ENCODE measurements at places on chromosomes 7 and 10.

GRCh38 chr7:4014346-4015050, 667.6 kb upstream of the FOXK1 start:
- no peaks in the 10 kb centered on the region for H3K27me3 ChIP-seq
- no peak overlapping the region for H3K4me3 ChIP-seq
- H3K36me3 ChIP-seq: no peaks in the 10 kb centered on the region
- H3K27ac ChIP-seq: no peak overlapping the region
- no peaks in the 10 kb centered on the region for H3K4me1 ChIP-seq
- DNase-seq: no peak

DNA sequence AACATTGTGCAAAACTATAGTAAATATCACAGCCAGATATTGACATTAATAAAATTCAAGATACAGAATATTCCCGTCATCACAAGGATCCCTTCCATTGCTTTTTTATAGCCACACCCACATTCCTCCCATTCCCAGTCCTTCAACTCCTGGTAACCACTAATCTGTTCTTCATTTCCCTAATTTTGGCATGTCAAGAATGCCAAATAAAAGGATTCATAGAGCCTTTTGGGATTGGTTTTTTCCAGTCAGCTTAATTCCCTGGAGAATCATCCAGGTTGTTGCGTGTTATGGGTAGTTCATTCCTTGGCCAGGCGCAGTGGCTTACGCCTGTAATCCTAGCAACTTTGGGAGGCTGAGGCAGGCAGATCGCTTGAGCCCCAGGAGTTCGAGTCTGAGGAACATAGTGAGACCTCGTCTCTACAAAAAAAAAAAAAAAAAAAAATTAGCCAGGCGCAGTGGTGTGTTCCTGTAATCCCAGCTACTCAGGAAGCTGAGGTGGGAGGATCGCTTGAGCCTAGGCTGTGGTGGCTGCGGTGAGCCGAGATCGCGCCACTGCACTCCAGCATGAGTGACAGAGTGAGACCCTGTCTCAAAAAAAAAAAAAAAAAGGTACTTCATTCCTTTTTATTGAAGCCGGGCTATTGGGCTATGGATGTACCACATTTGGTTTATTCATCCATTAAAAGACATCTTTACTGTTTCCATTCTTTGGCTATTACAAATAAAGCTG, 2.7 kb downstream of the OGDH start:
- no peak overlapping the region for H3K27ac ChIP-seq
- H3K4me1 ChIP-seq: peaks cover 6% of the 10 kb centered on the region
- H3K36me3 ChIP-seq: no peaks in the 10 kb centered on the region
- no peak overlapping the region for H3K4me3 ChIP-seq
- no peak for DNase-seq
- no peaks in the 10 kb centered on the region for H3K27me3 ChIP-seq

GRCh38 chr10:113970641-113971040, 73.0 kb upstream of the ADRB1 start:
- H3K27ac ChIP-seq: no peak overlapping the region
- H3K4me1 ChIP-seq: peaks cover 8% of the 10 kb centered on the region
- H3K36me3 ChIP-seq: no peaks in the 10 kb centered on the region
- no peak for DNase-seq
- no peak overlapping the region for H3K4me3 ChIP-seq
- H3K27me3 ChIP-seq: no peaks in the 10 kb centered on the region

GRCh38 chr7:156907656-156908055, 14.7 kb upstream of the LMBR1 start:
- H3K4me1 ChIP-seq: no peaks in the 10 kb centered on the region
- H3K4me3 ChIP-seq: no peak overlapping the region
- no peaks in the 10 kb centered on the region for H3K27me3 ChIP-seq
- H3K27ac ChIP-seq: no peak overlapping the region
- DNase-seq: peak; percentile 26
- H3K36me3 ChIP-seq: no peaks in the 10 kb centered on the region

GRCh38 chr7:151185762-151186639, 1.0 kb downstream of the ASB10 start:
- no peaks in the 10 kb centered on the region for H3K4me1 ChIP-seq
- H3K4me3 ChIP-seq: no peak overlapping the region
- no peak overlapping the region for H3K27ac ChIP-seq
- DNase-seq: no peak
- no peaks in the 10 kb centered on the region for H3K27me3 ChIP-seq

DNA sequence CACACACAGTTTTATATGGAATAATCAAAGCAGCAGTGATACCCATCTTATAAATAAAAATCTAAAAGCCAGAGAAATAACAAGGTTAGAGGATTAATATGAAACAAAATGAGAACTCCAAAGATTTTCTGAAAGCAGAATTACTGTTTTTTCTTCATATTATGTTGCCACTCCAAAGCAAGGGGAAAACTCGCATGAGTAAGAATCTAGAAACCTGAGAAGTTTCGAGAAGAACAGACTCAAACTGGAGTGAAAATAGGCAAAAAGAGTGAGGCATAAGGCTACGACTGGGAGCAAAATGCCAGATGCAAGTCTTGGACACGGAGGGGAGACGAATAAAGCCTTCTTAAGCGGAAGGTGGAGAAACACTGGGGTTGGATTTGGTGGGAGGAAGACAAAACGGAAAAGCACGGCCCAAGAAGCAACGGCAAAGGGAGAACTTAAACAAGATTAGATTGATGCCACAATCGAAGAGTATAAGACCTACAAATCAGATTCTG, 923 bp downstream of the TNPO3 start:
- peak overlapping the region; percentile 81 for H3K4me3 ChIP-seq
- H3K27me3 ChIP-seq: no peaks in the 10 kb centered on the region
- DNase-seq: peak; percentile 25
- H3K4me1 ChIP-seq: peaks cover 9% of the 10 kb centered on the region

GRCh38 chr10:112739592-112740353, 210.3 kb upstream of the TCF7L2 start:
- H3K4me3 ChIP-seq: no peak overlapping the region
- H3K27me3 ChIP-seq: no peaks in the 10 kb centered on the region
- H3K27ac ChIP-seq: no peak overlapping the region

DNA sequence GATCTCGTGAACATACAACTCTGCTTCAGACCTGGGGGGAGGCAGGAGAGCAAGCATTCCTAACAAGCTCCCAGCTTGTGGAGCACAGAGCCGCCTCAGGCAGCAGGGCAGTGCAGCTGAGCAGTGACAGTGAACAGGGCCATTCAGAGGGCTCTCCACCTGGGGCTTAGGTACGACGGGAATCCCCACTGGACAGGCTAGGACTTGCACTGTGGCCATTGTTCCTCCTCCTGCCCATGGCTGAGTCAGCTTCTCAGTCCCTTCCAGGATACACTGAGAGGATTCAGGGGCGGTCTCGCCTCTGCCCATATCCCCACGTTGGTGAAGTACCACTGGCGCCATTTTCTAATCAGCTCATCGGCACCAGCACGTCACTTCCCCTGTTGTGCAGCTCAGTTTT, 71.1 kb downstream of the FIGNL1 start:
- no peak overlapping the region for H3K4me3 ChIP-seq
- H3K4me1 ChIP-seq: no peaks in the 10 kb centered on the region
- H3K27ac ChIP-seq: no peak overlapping the region
- H3K36me3 ChIP-seq: no peaks in the 10 kb centered on the region
- no peak for DNase-seq

DNA sequence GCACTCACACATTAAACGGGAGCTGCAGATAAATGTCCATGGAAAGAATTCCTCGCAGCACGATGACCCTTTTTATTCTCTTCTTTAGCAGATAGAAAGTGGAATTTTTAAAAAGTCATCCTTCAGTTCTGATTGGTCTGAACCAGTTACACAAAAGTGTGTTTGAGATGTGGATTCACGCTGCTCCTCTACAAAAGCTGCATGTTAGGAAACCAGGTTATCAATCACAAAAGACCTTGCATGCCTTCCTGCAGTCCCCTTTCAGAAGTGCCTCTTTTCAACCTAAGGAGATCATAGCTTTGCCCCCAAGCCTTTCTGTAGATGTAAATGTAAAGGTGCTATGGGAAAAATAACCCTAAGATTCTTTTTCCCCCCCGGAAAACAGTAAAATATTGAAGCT, 299.7 kb downstream of the PLXDC2 start:
- no peak overlapping the region for H3K4me3 ChIP-seq
- H3K4me1 ChIP-seq: no peaks in the 10 kb centered on the region
- no peaks in the 10 kb centered on the region for H3K36me3 ChIP-seq
- no peak for DNase-seq

- no peak overlapping the region for H3K27ac ChIP-seq
- no peak for DNase-seq
- peaks cover 77% of the 10 kb centered on the region for H3K27me3 ChIP-seq
These were observed 251.7 kb downstream of the SNX10 start for GRCh38 chr7:26543340-26543739.

DNA sequence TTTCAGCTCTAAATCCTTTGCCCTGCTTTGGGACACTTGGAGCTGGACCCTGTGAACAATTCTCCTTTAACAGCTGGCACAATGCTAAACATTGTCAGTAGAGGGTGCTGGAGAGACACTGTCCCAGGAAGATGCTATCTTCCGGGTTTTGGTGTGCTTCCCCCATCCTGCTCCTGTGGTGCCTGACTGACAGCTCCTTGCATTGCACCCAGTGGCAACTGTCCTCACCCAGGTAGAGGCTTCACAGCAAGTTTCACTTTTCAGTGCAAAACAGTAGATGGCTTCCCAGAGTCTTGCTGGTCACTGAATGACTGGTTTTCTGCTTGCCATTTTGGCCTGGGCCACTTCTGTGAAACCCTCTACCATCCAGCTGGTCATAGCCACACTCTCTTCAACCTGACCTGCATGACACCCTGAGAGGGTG, 77.3 kb downstream of the CDC14C start:
- peak; percentile 36 for DNase-seq
- H3K36me3 ChIP-seq: no peaks in the 10 kb centered on the region
- H3K27me3 ChIP-seq: no peaks in the 10 kb centered on the region
- no peak overlapping the region for H3K27ac ChIP-seq
- H3K4me1 ChIP-seq: no peaks in the 10 kb centered on the region
- H3K4me3 ChIP-seq: no peak overlapping the region

GRCh38 chr10:3890602-3891352, 105.8 kb upstream of the KLF6 start:
- H3K27me3 ChIP-seq: no peaks in the 10 kb centered on the region
- no peaks in the 10 kb centered on the region for H3K36me3 ChIP-seq
- DNase-seq: no peak
- H3K4me1 ChIP-seq: no peaks in the 10 kb centered on the region
- no peak overlapping the region for H3K27ac ChIP-seq

DNA sequence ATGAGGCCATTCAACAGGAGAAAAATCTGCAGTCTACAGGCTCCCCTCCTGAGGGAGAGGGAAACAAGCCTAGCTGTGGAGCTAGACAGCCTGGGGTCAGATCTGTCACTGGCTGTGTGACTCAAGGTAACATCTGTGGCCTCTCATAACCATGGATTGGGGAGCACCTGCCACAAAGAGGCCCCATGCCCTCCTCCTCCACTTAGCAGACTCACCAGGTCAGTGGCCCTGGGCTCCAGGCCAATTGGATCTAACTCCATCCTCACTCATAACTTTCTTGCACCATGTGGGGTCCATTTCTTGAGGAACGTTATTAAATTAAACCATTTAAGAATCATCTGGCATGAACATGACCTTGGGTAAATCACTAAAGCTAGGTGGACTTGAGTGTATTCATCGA, 1.8 kb downstream of the GDF10 start:
- peaks cover 58% of the 10 kb centered on the region for H3K27me3 ChIP-seq
- H3K4me3 ChIP-seq: no peak overlapping the region
- no peak for DNase-seq
- H3K27ac ChIP-seq: no peak overlapping the region
- no peaks in the 10 kb centered on the region for H3K36me3 ChIP-seq
- H3K4me1 ChIP-seq: no peaks in the 10 kb centered on the region

DNA sequence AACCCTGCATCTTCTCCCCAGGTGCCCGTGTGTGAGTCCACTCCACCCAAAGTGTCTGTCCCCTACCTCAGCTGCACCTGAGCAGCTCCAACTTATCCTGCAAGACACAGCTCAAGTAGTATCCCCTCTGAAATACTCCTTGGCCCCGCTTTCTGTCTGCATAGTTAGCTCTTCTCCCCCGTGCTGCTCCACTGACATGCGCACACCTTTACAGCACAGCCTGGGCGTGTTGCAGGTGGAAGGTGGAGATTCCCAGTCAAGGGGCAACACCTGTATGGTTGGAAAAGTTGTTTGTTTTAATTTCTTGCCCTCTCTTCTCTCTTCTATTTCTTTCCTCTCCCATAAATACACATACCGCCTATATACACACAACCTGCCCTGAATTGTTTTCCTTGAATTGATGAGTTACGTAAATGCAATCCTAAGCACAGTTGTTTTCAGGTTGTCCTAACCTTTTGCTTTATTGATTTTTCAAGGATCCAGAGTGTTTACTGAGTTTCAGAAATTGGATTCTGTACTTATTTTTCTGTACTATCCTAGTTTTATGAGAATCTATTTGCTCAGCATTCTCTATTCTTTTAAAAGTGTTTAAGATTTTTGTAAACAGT, 14.9 kb downstream of the MET start:
- no peak overlapping the region for H3K27ac ChIP-seq
- H3K36me3 ChIP-seq: no peaks in the 10 kb centered on the region
- no peak for DNase-seq
- no peak overlapping the region for H3K4me3 ChIP-seq
- peaks cover 5% of the 10 kb centered on the region for H3K4me1 ChIP-seq

DNA sequence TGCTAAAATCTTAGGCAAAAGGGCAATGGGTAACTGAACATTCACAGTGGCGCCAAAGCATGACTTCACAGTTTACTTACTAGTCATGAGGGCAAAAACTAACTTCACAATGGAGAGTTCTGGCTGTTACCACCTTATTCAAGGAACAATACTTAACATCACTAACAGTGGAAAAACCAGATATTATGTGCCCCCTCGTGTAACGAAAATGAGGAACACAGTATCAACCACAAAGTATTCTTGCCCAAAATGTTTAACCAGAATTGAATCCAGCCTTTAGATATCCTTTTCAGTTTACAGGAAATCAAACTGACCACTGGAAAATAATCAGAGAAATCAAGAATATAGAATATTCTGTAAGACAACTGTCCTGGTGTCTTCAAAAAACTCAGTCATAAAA, 9.5 kb downstream of the C7orf25 start:
- H3K4me1 ChIP-seq: no peaks in the 10 kb centered on the region
- no peak overlapping the region for H3K27ac ChIP-seq
- no peaks in the 10 kb centered on the region for H3K36me3 ChIP-seq
- DNase-seq: no peak

GRCh38 chr10:63003816-63004453, 129.2 kb upstream of the NRBF2 start:
- no peak overlapping the region for H3K4me3 ChIP-seq
- H3K4me1 ChIP-seq: peaks cover 8% of the 10 kb centered on the region
- H3K27ac ChIP-seq: no peak overlapping the region
- peak; percentile 31 for DNase-seq
- no peaks in the 10 kb centered on the region for H3K27me3 ChIP-seq
- H3K36me3 ChIP-seq: no peaks in the 10 kb centered on the region

GRCh38 chr10:22780474-22780885, 66.1 kb upstream of the PIP4K2A start:
- no peaks in the 10 kb centered on the region for H3K36me3 ChIP-seq
- H3K27me3 ChIP-seq: peaks cover 12% of the 10 kb centered on the region
- DNase-seq: peak; percentile 41
- H3K4me3 ChIP-seq: no peak overlapping the region

DNA sequence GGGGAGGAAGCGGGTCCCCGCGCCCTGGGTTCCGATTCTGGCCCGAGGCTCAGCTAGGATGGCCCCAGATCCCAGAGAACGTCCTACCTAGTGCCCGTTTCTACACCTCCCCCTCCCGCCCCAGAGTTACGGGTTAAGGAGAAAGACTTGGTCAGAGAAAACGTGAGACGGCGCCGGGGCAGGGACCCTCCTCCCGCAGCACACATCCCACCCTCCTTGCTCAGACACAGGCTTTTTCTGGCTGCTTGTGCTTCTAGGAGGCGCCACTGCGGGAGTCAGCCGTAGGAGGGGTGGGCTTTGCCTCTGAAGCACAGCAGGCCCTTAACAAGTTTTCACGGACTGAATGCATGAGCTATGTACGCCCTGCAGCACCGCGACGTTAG, 104.9 kb upstream of the LEP start:
- peak overlapping the region; percentile 55 for H3K27ac ChIP-seq
- DNase-seq: peak; percentile 32
- peak overlapping the region; percentile 64 for H3K4me3 ChIP-seq
